ENCODE measurements at places on chromosomes 7 and 10.

- no peak for DNase-seq
These were observed 23.2 kb upstream of the NPFFR1 start for GRCh38 chr10:70306886-70307520.

- no peak for DNase-seq
These were observed 12.5 kb downstream of the RNF133 start for GRCh38 chr7:122686360-122686878.

DNA sequence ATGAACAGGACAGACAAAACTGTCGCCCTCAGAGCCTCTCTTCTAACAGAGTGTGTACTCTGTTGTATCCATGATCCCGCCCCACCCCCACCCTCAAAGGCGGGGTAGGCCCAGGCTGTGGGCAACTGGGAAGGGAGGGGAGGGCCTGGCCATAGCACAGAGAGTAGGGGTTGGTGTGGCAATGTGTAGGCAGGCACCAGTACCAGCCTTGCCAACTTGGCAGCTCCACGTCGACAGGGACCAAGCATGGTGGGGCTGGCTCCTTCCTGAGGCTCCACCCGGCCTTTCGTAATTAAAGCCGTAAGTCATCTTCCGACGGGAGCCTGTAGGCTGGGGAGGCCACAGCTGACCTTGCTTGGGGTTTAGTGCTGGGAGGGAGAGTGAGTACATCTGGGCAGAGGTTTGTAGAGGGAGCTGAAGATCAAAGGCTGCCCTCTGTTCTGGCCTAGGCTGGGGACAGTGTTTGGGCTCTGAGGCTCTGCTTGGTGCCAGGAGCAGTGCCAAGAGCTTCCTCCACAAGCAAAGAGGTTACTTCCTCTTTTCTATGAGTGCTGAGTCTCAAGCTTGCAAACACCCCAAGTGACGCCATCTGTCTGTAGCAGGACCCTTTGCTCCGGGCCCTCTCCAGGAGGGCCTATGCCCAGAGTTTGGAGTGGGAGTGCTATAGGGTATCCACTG is 121.6 kb downstream of the C10orf105 start:
- peak; percentile 49 for DNase-seq

GRCh38 chr10:99678921-99679320 is 19.6 kb downstream of the ENTPD7 start:
- DNase-seq, result no peak

GRCh38 chr10:102261196-102261595 is 15.9 kb downstream of the GBF1 start:
- no peak for DNase-seq

GRCh38 chr7:97002555-97003261 is 2.6 kb upstream of the DLX6 start:
- no peak for DNase-seq
